Common myeloid progenitor, CD34-positive (primary cell): ENCODE measurements at places on chromosomes 5 and 9.

DNA sequence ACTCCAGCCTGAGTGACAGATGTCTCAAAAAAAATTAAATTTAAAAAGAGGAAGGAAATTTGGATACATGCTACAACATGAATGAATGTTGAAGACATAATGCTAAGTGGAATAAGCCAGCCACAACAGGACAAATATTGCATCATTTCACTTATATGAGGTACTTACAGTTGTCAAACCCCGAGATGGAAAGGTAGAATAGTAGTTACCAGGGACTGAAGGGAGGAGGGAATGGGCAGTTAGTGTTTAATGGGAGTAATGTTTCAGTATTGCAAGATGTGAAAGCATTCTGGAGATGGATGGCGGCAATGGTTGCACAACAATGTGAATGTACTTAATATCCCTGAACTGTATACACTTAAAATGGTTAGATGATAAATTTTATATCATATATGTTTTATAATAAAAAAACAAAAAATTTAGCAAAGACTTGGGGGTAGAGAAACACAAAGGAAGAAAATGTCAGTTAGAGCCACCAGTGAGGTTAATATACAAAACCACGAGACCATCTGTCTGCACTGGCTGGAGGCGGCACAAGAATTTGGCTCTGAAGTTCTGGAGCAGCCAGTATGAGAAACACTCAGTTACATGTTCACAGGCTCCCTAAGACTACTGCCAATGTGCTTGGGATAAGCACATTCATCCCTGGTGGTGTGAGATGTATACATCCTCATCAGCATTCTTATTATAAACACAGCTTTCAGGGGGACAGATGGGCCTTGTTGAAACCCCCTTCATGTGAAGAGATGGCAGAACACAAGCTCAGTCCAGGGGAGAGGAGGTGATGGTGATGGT, 37.0 kb upstream of the RPS23 start:
- peak; percentile 54 for DNase-seq

DNA sequence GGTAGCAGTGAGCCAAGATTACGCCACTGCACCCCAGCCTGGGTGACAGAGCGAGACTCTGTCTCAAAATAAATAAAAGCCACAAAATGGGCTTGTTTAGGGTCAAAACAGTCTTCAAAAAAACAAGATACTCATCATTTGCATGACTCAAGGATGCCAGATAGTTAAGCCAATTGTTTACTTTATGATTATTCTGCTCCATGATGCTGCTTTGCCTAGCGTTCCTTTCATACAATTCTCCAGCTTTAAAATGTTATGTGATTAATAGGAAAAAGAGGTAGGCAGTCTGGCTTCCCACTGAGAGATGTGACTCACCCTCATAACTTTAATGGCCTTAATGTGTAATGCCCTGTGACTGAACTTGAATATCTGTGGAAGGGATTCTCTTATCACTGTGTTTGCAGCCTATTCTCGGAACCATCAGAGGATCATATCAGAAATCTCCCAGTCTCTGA, 364.6 kb upstream of the TRPC7 start:
- no peak for DNase-seq

- DNase-seq, result no peak
Measured at GRCh38 chr9:126986506-126986951, 71.9 kb downstream of the RALGPS1 start.

DNA sequence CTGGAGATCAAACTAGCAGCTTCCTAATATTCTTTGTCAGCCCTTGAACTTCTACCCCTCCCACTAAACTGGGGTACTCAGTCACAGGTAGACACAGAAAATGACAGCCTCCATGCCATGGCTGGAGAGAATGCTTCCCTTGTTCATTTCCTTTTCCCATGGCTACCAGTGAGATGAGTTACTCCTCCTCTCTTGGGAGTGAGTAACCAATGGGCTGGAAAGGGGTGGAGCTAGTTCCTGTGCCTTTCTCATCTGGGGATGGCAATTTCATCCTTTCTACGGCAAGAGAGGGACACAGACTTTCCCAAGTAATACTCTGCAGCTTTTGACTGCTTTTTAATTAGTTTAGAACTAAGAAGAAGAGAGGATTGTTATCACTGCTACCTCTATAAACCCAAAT, 1045.6 kb upstream of the WWC1 start:
- no peak for DNase-seq

- no peak for DNase-seq
Measured at GRCh38 chr5:62132276-62132675, 173.7 kb upstream of the KIF2A start.

DNA sequence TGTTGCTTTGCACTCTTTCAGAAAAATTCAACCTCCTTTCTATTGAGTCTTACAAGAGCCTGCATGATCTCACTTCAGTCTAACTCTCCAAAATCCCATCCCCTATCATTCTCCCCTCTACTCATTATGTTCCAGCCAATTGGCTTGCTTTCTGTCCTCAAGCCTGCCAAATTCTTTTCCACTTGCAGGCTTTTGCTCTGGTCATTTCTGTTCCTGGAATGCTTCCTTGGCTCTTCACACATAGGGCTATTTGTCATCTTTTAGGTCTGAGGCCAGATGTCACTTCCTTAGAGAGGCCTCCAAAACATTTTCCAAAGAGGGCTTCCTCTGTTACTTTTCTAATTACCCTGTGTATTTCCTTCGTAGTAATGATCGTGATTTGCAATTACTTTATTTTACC, 11.8 kb upstream of the CHD1 start:
- no peak for DNase-seq

DNA sequence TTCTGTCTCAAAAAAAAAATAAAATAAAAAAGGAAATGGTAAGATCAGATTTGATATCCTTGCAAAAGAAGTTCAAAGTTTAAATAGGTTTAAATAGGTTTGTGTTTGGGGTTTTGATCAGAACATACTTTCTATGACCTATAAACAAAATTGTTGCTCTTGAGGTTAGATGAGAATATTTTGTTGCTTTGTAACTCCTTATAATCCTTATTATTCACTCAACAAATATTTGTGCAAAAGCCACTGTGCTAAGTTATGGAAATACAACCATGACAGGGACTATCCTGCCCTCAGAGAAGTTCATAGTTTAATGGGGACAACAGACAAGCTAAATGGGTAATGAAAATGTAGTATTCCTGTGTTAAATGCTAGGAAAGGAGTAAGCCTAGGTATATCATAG, 71.5 kb downstream of the INVS start:
- no peak for DNase-seq

DNA sequence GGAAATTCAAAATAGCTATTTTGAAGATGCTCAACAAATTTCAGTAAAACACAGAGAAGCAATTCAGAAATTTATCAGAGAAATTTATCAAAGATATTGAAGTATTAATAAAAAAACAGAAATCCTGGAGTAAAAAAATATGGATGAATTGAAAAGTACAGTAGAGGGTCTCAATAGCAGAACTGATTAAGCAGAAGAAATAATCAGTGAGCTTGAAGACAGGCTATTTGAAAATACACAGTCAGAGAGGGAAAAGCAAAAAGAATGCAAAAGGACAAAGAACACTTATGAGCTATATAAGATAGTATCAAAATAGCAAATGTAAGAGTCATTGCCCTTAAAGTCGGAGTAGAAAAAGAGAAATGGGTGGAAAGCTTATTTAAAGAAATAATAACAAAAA, 107.9 kb upstream of the PPP2R2B start:
- DNase-seq, result no peak

DNA sequence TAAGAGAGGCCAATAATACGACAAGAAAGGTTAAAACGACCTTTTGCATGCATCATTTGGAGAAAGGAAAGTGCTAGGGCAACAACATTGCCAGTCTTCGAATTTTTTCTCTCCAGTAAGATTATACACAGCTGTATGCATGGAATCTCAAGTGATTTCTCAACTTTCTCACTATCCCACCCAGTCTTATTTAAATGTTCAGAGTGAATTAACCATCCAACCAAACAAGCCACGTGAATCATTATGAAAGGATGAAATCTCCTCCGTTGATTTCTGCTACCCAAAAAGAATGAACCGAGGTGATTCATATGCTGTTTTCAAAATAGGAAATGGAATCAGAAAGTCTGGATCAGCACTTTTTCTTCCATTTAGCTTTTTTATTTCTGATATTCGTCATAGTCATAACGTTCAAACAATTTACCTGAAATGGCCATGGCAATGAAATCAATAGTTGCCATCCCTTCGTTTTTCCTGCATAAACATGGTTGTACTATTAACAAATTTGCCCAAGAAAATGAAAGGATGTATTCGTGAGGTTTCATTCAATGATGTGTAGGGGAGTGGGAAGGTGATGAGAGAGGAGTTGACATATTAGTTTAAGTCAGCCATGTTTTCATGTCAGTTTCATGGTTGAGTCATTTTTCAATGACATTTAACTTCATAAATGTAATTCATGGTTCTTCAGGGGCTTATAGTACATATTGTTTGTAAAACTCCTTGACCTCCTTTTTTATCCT, 170.9 kb upstream of the WWC1 start:
- no peak for DNase-seq

DNA sequence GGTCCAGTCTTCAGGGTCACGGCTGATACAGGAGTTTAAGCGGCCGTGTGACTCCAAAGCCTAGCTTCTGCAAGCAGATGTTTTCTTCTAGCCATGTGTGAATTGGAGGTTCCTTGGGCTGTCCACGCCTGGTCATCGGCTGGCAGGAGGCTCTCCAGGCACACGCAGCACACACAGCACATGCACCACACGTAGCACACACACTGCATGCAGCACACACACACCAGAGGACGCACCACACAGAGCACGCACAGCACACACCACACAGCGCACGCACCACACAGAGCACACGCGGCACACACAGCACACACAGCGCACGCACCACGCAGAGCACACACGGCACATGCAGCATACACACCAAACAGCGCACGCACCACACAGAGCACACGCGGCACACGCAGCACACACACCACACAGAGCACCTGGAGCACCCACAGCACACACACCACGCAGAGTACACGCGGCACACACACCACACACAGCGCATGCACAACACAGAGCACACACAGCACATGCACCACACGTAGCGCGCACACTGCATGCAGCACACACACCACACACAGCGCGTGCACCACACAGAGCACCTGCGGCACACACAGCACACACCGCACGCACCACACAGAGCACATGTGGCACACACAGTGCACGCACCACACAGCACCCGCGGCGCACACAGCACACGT, 234.3 kb downstream of the FANCC start:
- no peak for DNase-seq

- no peak for DNase-seq
Measured at GRCh38 chr5:150496534-150496933, 11.4 kb upstream of the NDST1 start.

DNA sequence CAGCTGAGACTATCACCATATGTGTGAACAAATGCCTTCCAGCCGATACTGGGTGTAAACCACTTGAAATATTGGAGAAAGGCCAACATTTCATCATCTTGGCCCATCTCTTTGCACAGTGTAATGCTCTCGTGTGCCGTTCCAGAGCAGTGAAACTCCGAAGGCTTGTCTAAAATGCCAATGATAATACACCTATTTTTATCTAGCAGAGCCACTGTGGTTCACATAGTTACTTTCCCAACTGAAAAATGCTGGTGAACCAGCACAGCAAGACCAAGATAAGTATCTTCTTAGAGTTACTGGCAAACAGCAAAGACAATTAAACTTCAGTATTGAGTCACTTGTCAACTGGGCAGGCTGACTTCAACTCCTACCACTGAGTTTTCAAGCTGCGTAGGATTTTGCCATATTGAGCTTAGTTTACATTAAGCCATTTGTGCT, 379.9 kb upstream of the ACTBL2 start:
- DNase-seq, result no peak

DNA sequence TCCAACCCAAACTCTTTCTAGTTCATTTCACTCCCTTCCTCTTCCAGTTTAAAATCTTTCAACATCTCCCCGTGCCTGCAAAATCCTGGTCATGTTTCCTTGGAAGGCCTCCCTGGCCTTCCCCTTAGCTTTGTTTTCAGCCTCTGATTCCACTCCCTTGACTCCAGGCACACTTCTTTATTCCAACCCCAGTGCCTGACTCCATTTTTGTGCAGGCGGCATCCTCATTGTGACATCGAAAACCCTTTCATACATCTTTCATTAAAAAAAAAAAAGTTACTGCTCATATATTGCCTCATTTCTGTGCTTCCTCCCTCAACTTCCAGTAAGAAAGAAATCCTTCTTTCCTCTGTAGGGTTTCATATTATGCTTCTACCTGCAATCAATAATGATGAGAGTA, 7.1 kb upstream of the TNFSF8 start:
- no peak for DNase-seq

- peak; percentile 3 for DNase-seq
Measured at GRCh38 chr9:97176206-97176605, 131.3 kb upstream of the CCDC180 start.

DNA sequence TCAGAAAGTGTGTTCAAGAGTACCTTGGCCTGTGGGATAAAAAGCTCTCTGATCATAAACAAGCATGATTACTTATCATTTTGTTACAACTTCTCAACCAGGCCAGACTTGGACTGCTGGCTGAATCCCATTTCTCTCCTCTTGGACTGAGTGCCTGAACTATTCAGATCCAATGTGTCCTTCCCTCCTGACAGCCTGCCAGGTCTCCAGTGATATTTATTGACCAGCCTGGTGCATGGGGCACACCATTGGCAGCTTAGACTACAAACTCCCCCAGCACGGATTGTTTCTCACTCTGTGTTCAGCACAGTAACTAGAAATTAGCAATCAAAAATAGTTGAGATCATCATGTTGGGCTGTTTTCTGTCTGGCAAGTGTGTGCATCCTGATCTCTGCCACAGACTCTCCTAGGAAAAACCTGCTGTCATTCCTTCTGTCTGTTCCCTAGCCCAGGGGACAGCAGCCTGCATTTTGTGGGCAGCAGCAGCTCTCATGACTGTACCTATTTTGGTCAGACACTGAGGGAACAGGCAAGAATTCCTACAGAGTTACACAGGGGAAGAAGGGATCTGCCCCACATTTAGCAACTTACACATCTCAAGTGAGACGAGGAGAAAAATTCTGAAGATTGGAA, 348.1 kb downstream of the ADAMTS6 start:
- DNase-seq, result no peak

DNA sequence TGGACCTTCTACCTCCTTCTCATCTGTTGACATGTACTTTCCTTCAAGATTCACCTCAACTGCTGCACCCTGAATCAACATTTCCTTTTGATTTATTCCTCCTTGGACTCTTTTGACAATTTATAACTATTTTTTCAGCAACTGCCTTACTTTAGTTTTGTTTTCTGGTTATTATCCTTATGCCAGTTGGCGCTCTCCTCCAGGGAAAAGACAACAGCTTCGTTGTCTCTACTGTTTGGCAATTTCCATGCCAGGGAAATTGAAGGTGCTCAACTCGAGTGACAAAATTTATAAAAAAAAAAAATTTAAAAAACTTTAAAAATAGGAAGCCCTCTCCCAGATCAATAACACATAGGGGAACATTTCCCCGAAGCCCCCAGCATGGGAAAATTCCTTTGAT, 549.2 kb upstream of the DMAC1 start:
- no peak for DNase-seq

- DNase-seq, result peak; percentile 59
Measured at GRCh38 chr9:99134893-99135341, 30.0 kb downstream of the TGFBR1 start.

DNA sequence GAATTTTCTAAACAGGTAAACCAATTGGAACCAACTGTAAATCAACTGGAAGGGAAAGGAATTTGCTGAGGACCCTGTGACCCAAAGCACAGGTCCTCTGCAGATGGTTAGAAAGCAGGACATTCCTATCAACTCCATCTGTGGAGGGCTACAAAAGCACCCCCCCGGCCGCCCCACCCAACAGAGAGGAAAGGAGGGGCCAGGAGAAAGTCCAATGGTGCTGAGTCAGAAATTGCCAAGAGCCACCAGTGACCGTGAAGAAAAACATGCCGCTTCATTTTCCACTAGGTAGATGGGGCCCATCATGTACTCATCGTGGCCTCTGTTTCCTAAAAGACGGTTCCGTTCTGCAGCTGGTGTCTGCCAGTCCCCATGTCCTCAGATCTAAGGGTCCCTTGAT, 66.3 kb downstream of the RAPGEF1 start:
- no peak for DNase-seq
